ENCODE measurements at places on chromosomes 3 and 15.

DNA sequence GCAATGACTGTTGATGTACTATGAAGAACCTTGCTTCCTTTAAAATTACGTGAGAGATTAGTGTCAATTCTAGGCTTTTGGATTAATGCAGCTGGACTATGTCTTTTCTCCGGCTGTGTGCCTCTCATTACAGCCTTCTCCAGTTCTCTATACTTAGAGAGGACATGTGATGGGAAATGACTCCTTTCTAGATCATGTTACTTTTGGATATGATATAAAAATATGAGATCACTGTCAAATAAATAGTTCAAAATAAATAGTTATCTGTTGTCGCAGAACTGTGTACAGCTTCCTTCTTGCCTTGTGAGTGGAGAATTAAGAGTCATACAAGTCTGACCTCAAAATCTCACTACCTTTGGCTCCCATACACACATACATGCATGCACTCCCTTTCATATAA lies 592.4 kb downstream of the DIPK2A start:
- no peak for DNase-seq

- no peak for DNase-seq
Measured at GRCh38 chr3:22893644-22894325, 309.3 kb upstream of the UBE2E2 start.

DNA sequence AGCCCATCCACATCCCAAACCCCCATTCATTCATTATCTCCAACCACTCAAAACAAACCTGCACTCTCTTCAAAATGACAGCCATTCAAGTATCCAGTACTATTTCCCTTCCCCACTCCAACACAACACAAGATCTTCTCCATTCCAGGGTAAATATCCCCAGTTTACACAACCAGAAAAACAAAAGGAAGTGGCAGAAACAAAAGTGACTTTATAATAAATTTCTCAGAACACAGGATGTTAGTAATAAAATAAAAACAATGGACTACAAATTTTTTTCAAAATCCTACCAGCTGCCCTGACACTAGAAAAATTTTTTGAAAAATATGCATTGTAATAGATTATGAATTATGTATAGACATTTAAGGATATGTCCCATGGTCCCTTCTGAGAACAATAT lies 14.2 kb downstream of the CPA3 start:
- DNase-seq = no peak

DNA sequence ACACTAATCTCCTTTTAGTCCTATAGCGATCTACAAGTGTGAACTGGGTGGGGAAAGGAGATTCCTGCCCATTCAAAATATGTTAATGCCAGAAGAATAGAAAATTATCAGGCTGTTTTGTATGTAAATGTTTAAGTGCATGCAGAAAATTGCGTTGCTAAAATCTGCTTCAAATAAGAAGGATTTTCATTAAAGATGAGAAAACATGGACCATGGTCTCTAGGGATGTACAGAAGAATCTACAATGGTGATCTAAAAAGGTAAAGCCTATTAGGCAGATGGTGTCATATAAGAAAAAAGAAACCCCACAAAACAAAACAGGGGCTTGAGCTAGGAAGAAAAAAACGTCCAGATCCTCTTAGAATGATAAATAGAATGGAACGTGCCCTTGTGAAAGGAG lies 287.5 kb upstream of the ROBO1 start:
- no peak for DNase-seq

DNA sequence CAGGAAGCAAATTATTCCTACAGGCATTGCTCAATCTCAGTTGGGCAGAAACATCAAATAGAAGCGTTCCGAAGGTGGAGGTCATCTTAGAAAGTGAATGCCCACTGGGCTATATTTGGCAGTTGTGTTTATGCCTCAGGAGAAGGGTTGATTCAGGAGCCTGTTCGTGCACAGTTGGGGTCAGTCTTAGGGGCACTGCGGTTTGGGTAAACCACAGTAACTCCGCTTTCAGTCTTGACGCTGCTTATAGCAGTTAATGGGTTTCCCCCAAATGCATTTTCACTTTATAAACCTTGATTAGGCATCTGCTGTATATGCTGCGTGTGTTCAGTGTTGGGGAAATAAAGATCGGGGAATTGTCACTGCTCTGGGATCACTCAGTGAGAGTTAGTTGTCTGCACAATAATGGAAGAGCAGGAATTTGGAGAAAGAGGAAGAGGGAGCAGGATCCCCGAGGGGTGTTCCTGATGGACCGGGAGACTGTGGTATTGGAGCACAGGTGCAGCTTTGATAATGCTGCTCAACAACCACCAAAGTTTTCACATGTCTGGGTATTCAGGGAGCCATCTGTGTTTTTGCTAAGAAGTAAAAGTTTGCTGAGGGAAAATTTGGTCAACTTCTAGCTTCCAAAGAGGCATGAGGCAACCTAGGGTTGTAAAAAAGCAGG lies 124.3 kb upstream of the EIF1B start:
- no peak for DNase-seq

DNA sequence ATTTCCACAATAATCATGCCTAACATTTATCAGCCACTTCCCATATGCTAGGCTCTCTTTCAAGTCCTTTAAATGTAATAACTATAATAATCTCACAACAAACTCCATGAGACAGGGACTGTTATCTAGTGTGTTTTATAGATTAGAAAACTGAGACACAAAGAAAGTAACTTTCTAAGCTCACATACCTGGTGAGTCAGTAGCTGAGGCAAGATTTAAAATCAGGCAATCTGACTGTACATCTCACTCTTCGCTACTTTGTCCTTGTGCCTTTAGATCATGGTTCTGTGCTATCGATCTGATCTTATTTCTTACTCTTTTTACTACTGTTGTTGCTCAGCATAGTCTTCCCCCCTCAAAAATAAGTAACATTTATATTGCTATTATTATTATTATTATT lies 295.5 kb downstream of the LPP start:
- no peak for DNase-seq

GRCh38 chr3:12267376-12268030 lies 21.4 kb upstream of the PPARG start:
- no peak for DNase-seq

- no peak for DNase-seq
Measured at GRCh38 chr3:70752051-70752450, 439.6 kb upstream of the MDFIC2 start.

DNA sequence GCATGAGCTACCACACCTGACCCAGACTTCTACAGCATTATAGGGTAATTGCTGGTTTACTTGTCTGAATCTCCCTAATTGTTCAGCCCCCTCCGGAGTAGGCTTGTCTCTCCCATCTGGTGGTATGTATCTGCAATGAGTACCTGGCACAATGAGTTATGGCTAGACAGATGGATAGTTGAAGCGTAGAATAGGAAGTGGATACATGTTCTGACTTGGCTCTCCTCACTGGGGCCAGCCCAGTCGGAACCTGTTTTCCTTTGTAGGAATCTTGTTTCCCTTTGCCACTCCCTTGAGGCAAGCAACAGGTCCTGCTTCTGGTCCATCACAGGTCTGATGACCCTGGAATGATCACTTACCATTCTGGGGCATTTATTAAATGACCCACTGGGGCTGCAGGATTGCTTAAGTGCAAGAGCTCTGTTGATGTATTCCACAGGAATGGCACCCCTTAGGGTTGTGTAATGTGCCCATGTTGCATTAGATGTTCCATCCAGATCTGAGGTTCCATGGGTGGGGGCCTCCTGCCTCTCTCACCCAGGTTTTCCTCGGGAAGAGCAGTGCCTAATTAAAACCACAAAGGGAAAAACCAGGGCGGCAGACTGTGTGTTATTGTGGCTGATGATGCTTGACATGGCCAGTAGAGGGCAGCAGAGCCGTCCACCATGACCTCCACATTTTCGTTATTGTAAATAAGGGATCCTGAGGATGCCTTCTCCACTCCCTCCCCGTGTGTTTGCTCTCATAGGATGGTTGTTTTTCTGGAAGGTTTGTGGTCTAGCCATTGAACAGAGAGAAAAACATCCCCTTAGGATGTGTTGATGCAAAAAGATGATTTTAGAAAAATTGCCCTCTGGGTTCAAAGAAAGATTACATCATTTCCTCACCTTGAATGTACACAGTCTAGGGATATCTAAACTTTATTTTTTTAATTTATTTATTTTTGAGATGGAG lies 58.0 kb downstream of the CMTM8 start:
- DNase-seq = peak; percentile 35

DNA sequence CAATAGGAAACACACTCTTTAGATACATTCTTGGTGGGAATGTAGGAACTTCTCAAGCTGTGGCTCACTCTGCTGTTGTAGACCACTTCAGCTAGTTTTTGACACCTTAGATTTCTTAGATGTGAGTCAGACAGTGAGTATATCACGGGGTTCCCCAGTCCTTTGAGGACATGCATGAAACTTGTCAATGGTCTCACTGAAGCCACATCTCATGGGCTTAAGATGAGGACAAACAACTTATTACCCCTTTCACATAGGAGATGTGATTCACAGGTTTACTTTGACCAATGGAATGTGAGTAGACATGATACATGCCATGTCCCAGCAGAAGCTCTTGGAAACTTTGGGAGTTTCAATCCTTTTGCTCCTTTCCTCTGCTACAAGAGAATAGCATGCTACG lies 325.5 kb downstream of the CHST2 start:
- DNase-seq = peak; percentile 2

- DNase-seq = no peak
Measured at GRCh38 chr3:191269289-191270085, 59.7 kb upstream of the CCDC50 start.

- no peak for DNase-seq
Measured at GRCh38 chr3:20230954-20231353, 44.9 kb upstream of the SGO1 start.

GRCh38 chr3:45551214-45552010 lies 43.1 kb upstream of the LIMD1 start:
- DNase-seq = peak; percentile 94

DNA sequence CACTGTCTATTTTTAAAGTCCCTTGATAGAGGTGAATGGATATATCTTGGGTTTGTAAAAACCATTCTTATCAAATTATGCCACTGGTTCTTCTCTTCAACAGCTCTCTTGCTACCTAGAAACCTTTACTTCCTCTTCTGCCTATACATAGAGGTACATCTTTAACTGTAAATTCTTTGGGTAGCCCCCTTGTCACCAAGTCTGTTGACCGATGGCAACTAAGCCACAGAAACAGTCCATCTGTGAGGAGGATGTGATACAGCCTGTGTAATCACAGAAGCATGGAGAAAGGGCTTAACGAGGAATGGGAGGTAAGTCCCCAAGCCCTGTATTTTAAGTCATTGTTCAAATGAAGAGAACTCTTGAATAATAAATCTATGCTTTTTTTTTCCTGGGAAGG lies 246.5 kb upstream of the MDFIC2 start:
- DNase-seq = no peak

GRCh38 chr15:36897834-36898233 lies 202.5 kb downstream of the MEIS2 start:
- no peak for DNase-seq

DNA sequence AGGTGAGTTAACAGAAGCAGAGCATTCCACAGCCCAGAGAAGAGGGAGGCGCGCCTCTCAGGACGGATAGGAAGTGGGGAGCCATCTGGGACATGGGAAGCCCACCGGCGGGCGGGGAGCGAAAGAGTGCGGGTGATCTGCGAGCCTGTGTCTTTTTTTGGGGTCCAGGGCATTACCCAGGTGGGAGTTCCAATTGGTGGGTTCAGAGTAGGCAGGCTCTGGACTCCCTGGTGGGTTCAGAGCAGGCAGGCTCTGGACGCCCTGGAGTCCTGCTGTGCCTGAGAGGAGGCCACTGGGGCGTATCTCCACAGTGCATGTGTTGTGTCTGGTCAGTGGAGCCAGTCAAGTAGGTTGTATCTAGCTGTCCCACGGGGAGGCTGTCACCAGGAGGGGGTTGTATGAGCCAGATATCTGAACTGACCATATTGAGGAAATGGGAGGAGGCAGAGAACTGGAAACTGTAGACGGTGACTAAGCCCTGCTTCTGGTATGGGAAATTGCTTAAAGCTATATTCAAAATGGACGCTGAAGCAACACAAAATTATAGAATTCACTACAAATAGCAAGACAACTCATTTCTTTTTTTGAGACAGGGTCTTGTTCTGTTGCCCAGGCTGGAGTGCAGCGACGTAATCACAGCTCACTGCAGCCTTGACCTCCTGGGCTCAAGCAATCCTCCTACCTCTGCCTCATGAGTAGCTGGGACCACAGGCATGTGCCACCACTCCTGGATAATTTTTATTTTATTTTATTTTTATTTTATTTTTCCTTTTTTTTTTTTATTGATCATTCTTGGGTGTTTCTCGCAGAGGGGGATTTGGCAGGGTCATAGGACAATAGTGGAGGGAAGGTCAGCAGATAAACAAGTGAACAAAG lies 34.5 kb upstream of the CHST2 start:
- peak; percentile 34 for DNase-seq

GRCh38 chr3:189629803-189630455 lies 1.3 kb upstream of the TP63 start:
- DNase-seq = no peak

DNA sequence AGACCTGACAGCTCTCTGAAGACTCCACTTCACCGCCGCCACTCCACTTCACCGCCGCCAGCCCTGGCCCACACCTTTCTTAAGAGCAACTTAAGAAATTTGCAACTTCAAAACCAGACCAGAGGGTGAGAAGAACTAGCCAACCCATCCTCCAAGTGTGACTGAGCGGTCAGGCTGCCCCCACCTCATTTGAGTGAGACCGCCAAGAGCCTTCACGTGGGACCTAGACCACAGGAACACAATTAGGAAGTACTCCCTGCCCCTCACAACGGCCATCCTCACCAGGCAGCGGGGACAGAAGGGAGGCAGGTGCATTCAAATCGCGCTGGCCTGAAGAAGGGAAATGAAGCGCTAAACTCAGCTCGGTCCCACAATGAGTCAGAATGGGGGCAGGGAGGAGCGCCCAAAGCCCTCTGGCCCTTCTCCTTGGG lies 156.8 kb upstream of the BCL6 start:
- DNase-seq = no peak

DNA sequence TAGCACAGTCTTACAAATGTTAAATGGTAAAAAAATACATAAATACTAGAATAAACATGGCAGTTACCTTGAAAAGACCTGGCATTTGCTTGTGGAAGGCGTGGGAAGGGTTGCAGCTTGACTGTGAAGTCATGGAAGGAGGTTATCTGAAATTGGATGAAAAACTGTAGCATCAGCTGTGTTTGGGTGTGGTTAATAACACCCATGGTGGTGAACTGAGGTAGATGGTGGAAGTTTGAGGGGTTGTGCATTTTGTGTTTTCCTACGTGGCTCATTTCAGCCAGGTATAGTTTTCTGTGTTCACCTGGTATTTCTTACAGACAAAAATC lies 46.5 kb downstream of the PSMD6 start:
- DNase-seq = no peak

DNA sequence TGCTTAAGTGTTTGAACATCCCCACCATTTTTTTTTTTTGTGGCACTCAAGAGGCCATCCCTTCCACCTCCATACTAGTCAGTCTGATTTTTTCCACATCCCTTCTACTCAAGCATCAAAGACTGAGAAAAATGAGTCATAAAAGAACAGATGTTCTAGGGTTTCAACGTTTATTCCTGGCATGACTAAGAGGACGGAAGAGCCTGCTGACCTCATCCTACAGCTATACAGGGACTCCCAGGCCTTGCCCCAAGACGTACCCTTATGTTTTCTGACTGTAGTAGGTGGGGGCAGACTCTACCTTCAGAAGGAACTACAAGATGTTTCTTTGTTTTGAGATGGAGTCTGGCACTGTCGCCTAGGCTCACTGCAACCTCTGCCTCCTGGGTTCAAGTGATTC lies 3.3 kb upstream of the ITPKA start:
- peak; percentile 93 for DNase-seq

Data from HFFc6 (cell line).